ENCODE measurements at places on chromosomes 6 and 20.

- DNase-seq: no peak
These were observed 246.2 kb downstream of the HACE1 start for GRCh38 chr6:104613416-104614001.

DNA sequence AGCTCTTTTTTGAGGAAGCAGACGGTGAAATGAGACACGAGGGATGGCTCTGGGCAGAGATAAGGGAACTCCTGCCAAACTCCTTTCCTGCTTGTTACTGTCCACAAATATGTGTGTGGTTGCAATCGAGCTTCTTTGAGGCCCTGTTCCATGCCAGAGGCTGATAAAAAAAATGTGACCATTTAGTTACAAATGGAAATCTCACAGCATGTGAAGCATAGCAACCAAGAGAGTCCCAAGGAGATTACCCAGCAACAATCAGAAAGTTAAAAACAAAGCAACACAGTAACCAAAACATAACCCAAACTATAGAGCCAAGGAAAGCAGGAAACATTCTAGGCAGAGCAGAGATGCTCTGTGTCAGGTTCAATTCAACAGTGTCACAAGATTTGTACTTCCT is 35.4 kb upstream of the HMGN3 start:
- no peak for DNase-seq

GRCh38 chr20:41327178-41327577 is 9.6 kb upstream of the ZHX3 start:
- DNase-seq: no peak

GRCh38 chr6:124482071-124482491 is 480.2 kb upstream of the RNF217 start:
- DNase-seq: no peak

- DNase-seq: no peak
These were observed 714 bp upstream of the MYLK2 start for GRCh38 chr20:31818376-31818908.

- peak; percentile 87 for DNase-seq
These were observed at the start of gene SLCO4A1 for GRCh38 chr20:62642051-62642665. Gene SLCO4A1, plus strand, starts transcription at chr20:62642503. Its CDS starts 13,952 bp downstream, at chr20:62656455.

- DNase-seq: no peak
These were observed 2.1 kb downstream of the AVP start for GRCh38 chr20:3082306-3082951.

DNA sequence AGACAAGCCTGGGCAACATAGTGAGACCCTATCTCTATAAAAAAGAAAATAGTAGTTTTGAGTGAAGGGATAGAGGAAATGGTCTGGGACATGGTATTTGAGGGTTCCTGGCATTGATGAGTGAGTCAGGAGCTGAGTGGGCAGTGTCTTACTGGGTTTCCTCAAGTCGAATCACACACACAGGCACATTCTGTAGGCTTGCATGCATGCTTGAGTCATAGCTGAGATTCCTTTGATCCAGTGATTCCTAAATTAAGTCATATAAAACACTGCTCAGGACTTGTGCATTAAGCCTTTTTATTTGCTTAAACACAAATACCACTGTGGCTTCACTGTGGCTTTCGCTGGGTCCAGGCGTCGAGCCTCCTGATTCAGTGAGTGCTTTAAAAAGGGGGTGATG is 71.8 kb upstream of the TMEM181 start:
- no peak for DNase-seq

- DNase-seq: no peak
These were observed 184.2 kb upstream of the RALGAPA2 start for GRCh38 chr20:20896606-20897005.

GRCh38 chr6:111812060-111813038 is 60.9 kb downstream of the FYN start:
- DNase-seq: no peak

GRCh38 chr20:1777476-1777820 is 117.8 kb upstream of the SIRPA start:
- no peak for DNase-seq

DNA sequence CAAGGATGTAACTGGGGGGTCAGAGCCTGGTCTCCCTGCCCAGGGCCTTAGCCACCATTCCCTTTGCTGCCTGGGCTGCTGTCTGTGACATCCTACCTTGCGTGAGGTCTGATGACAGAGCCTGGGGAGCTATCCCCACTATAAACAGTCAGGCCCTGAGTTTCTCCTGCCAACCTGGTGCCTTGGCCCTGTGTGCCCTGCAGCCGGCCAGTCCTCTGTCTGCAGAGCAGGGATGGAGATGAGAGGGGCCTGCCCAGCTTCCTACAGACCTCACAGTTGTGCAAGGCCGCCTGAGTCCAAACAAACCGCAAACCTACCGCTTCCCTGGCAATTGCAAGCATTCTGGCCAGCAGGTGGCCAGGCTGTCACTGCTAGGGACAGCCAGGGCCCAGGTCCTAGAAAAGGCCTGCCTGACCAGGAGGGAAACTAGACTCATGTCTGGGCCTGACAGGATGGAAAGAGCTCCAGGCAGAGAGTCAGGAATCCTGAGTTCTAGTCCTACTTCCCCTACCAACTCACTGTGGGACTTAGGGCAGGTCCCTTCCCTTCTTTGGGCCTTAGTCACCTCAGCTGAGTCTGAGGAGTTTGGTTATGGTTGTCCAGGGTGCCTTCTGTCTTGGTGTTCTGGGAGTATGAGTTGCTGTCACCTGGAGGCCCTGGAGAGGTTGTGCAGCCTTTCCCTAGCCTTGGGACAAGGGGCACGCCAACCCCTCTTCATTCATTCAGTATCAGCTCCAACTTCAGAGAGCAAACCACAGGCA is 86.2 kb downstream of the VEGFA start:
- no peak for DNase-seq

DNA sequence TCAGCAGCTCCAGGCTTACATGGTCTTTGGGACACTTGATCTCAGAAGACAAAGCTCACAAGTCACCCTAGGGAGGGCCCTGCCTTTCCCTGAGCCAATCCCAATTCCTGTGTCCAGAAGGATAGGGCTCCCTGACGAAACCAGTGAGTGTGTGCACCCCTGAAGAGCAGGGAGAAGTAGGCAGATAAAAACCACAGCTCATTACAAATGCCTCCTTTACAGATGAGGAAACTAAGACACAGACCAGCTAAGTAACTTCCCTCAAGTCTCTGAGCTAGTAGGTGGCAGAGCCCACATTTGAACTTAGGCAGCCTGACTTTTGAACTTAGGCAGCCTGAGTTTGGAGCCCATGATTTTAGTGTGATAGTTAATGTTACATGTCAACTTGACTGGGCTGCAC is 6.7 kb upstream of the ZFAND3 start:
- no peak for DNase-seq

DNA sequence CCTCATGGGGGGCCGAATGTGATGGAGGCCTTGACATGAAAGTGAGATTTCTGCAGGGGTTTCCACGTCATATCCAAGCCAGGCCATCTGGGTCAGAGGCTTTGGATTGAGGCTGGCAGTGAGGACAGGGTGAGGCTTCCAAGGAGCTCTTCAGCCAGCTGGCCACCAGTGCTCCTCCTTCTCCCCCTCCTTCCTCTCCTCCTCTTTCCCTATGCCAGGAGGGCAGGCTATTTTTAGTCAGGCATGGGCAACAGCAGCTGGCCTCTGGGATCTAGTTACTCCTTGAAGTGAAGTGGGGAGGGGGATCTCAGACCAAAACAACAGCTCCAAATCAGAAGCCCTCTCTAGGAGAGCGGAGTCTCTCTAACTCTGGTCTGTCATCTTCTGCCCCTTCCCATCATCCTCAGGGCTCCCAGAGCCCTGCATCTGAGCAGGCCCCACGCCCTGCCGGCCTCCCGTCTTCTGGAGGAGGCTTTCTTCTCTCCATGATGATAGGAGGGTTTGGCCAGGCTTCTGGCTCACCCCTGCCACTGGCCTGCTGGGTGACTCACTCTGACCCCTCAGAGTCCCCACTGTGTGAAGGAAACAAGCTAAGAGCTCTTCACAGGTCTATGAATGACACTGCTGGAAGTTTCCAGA is 612 bp downstream of the TNNC2 start:
- DNase-seq: no peak

DNA sequence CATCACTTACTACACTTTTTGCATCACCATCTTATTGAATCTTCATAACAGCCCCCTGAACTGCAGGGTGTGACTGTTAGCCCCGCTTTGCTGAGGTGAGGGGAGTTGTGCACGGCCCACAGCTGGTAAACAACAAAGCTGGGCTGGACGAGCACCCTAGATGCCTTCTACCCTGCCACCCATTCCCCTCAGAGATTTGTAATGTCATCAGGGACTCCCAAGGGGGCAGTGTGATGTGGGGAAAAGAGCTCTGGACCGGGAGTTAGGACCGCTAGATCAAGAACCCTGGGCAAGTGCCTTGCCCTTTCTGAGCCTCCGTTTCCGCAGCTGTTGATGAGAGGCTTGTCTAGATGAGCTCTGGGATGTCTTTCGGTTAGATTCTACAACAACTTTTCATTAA is 20.9 kb downstream of the PKIG start:
- DNase-seq: no peak

DNA sequence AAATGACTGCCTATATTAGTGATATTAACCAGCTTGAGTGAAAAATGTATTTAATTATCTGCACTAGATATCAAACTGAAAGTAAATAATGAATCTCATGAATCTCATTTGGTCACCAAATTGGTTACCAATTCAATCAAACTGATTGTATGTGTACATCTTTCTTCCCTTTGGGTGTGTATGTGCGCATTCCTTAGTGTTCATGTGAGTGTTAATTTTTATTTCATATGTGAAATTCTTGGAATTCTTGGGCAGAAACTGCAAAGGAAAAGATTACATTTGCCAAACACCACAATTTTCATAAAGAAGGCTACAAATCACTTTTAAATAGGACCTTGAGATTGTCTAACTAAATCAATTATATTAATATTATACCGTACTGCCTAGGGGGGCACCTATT is 648.4 kb upstream of the MARCKS start:
- no peak for DNase-seq

DNA sequence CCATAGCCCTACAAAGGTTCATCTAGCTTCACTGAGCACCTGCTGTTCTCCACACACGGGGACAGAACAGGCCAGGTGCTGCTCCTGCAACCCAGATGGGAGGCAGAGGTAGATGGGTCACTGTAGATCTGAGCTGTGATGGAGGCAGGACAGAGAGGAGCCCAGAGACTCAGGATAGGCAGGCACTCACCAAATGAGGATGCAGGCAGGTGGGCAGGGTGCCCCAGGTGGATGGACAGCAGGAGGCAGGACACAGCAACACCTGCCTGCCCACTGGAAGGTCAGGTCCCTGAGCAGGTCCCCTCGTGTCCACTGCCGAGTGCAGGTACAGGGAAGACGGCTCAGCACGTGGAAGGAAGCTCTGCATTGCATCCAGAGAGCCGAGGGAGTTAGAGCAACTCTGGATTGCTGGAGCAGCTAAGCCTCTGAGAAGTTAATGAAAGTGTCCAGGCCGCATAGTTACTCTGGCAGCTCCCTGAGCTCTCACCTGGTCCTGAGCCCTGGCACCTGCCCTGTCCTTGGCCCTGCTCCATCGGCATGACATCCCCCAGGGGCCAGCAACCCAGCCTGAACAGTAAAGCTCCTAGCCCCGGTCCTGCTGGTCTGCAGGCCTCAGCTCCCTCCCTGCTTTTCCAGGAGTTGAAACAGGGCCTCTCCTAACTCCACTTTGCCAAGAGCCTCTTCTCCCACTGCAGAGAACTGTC is 4.9 kb upstream of the YTHDF1 start:
- no peak for DNase-seq

DNA sequence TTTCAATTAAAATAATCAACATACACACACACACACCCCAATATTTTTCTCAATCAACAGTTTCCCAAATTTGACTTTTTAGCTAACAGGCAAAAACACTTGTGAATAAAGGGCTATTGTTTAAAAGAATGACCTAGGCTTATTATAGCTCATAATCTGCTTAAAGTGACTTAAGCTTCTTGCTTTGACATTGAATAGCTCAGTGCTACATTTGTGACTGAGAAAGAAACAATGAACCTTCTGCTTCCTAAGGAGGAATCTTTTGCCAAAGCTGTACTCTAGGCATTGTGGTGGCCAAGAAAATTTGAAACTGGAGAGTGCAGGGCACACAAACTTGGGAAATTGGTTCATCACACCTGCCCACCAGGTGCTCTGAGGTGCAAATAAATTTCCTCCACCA is 282.0 kb downstream of the SYNE1 start:
- DNase-seq: no peak

DNA sequence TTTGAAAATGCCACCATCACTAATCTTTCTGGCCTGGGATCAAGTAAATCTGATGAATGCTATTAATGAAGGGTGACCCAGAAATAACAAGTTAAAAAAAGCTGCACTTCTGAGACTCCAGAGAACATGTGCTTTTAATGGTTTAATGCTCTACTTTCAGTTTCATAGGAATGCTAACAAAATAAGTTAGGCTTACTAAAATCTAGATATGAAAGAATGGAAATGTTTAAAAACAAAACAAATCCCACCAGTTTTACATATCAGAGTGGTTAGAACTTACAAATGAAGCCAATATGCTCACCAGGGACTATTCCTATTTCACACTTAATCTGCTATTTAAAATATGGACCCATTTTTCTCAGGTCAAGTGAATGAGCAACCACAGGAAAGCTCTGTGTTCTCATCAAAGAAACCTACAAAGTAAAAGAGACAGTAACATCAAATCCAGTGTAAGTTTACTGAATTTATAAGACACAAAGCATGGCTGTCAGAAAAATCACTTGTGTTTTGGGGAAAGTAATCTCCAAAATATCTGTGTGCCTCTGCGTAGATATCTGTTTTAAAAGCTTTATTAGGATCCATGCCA is 40.3 kb downstream of the FYN start:
- DNase-seq: no peak

DNA sequence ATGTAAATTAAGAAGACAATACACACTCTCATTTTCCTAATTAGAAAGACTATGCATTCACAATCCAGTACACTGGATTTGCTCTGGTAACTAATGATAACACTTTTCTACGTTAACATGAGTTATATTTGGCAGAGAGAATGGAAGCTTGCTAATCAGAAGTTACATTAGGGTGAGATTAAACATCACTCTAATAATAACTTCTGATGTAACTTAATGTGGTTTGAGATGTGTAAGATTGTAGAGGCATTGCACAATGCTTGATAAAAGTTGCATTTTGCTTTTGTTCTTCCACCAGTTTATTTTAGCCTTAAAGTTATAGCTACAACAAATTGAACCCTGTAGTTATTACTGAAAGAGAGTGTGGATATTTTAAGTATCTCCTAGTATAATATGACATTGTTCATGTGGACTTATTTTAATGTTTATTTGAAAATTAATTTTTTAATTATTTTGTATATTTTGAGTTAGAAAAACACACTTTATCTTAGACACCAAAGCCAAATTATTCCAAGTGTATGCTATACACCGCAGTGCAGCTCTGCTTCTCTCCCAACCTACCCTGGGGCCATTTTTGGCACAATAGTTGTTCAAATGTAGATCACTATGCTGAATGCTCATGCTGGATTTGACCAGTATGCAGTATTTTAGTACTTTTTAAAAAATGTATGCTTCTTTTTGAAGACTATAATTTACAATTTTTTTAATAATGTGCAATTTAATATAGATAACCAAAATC is 143.2 kb downstream of the SLC16A10 start:
- DNase-seq: no peak

GRCh38 chr6:34157236-34157830 is 11.4 kb upstream of the GRM4 start:
- no peak for DNase-seq

All from CD4-positive, alpha-beta T cell treated with Interleukin-1 beta for 1 hour (primary cell).